Frontal cortex (tissue), 4 donors: ENCODE measurements at places on chromosomes 12 and 14.

DNA sequence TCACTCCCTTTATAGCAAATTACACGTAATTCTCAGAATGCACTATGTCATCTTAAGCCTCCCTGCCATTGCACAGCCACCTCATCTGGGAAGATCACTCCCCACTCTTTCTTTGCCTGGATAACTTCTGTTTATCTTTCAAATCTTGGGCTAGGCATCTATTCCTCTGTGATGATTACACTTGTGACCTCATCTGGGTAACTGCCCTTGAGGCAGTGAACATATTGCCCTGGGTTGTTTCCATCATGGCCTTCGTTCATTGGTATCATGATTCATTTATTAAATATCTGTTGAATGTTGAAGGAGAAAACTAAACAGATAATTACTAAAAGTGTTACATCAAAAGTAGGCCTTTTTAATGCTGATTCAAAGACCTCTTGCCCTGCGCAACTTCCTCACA is 26.2 kb upstream of the PDE3A start:
- DNase-seq: no peak

DNA sequence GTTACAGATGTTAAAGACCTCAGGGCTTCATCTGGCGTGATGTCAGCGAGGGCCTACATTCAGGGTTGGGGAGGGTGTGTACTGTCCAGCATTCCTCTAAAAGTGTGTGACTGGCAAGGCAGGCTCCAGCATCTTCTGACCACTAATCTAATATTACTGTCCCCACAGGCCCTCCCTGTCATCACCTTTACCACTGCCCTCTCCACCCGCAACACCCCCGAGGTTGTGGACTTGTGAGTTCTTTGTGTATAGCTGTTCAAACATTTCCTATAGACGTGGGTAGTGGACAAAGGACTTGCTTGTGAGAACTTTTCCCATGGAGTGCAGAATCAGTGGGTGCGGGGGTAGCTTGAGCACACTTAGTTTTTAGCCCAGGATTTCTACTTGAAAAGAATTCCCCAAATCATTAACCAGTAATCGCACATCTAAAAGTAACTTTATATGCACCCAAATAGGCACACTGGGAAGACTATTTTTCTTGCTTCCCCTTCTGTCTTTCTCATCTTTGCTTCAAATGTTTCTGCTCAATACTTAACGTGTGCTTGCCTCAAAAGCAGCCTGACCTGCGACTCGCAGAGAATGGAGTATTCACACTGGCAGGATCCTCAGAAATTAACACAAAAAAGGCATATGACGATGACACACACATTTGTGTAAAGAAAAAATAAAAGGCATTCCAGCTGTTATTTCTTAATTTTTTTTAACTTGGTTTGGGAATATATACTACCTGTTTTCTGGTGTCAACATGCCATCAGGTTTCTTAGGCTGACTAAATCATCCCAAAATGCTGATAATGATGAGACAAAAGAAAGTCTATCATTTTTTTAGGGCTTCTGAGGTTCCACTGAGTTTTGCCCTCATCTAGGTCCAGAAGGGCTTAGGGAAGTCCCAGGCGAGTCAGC is 158.4 kb upstream of the HIF1A start:
- no peak for DNase-seq

DNA sequence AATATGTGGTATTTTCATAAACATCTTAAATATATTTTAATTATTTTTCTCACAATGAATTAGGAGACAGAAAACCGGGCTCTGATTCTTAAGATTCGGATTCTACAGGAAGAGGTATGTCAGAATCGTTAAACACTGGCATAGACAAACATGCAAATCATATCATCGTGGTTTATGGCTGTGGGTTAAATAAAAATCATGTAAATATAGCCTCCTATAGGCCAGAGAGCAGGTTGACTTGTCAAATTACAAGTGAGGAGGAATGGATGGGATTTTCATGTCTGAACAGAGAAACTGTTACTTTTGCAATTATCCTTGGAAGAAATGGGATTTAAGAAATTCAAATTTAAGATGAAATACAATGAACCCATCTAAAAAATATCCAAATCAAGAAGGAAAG is 74.9 kb upstream of the BCAT1 start:
- DNase-seq: no peak

- no peak for DNase-seq
Observed at GRCh38 chr12:1576410-1577241, 17.8 kb downstream of the FBXL14 start.

GRCh38 chr14:99753225-99754140 is 39.7 kb upstream of the EML1 start:
- DNase-seq: no peak

DNA sequence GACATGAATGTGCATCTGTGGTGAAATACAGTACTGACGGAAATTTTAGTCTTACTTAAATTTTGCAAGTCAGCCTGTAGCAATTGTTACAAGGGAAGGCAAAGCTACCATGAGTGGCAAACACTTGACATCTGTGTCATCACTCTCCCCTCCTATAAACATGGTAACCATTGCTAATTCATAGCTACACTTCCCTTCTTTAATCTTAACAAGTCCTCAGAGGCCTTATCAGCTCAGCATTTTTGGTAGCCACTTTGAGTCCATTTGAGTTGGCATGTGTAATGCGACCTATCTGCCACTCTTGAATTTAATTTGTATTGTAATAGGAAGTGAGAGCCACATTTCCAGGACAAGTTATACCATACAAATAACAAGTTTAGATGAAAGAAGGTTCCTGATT is 218.1 kb downstream of the RMST start:
- DNase-seq: no peak

DNA sequence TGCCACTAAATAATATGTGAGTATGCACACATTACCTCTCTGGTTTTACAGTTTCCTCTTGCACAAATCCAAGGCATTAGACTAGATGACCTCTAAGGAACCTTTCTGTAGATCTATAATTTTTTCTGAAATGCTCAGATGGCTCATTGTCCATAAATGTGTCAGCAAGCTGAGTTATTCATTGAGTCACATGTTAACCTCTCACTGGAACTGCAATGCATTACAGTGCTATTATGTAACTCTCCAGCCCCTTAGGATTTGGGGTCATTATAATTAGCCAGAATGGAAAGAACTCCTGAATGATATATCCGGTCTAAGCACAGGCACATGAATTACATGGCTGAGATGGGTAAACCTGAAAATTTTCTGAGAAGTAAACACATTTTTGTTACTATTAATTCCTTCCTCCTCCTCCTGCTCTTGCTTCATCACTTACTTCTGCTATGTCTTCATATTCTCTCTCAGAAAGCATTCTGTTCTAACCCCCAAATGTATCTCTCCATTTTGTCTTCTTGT is 20.3 kb upstream of the DRAM1 start:
- DNase-seq: no peak

- DNase-seq: no peak
Observed at GRCh38 chr14:69316449-69317101, 56.6 kb downstream of the GALNT16 start.

DNA sequence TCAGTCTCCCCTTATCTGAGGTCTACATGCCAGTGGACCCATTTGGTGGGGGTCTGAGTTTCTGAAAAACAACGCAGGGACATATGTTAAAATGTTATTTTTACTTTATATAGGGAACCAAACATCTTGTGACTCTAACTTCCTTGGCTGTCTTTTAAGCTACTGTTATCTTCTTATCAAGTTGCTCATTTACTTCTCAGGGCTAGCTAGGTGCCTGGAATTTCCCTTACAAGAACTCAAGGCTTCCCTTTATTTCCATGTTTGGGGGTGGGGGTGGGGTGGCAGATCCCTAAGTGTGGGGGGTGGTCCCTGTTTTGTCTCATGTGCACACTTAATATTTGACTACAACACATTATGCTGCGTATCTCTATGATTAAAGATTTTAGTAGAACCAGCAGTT is 31.6 kb downstream of the PPP1R36 start:
- DNase-seq: no peak

DNA sequence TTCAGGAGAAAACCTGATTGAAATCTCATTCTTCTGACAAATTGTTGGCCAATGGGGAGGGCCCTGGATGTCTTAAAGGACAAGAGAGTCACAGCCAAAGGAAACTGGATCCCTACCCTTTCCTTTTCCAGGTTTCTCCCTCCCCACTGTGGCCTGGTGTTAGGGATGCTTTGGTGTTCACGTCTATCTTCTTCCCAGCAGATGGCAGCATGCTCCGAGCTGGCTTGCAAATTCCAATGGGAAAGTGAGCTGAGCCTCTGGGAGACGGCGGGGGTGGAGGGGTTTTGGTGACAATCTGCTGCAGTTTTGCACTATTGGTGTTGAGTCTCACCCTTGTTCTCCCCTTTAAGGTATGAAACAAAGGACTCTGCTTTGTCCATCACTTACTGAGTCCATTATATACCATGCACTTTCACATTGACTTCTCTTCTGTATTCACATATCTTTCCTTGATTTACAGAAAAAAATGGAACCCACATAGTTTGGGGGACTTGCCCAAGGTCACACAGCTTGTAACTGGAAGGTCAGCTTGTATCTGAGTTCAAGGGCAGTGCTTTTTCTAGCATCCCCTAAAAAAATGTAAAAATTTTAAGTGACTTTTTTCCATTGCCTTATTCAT is 39.3 kb downstream of the CCDC177 start:
- DNase-seq: no peak

DNA sequence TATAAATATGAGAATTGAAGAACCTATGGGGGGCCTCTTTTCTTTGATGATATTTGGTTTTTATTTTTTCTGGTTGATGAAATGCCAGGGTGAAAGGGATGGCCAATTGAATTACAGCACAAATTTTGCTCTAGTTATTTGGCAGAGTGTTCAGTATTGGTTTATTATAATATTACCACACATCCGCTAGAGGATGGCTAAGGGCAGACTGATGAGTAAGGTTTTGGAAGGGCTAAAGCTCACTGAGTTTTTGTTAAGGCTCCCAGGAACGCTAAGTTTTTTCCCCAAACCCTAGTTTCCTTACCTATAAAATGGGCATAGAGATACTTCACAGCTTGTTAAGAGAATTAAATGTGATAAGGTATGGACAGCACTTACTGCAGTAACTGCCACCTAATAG is 34.3 kb upstream of the LRRC10 start:
- no peak for DNase-seq

GRCh38 chr12:32820376-32820931 is 64.8 kb upstream of the YARS2 start:
- DNase-seq: no peak

DNA sequence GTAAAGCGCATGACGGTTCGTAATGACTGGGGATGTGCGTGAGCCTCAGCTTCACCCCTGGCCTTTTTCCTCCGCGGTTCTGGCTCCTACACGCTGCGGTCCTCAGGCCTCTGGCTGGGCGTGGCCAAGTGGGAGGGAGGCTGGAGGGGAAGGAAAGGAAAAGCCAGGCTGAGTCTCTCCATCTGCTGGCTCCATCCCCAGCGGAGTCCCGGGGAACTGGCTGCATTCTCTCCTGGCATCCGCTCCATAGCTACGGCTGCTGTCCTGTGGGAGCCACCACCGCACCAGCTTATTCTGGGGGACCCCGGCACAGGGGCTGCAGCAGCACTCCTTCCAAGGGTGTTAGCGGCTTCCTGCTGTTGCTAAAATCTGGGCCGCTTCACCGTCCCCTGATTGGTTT is 68.2 kb upstream of the SLC24A4 start:
- DNase-seq: no peak
